ENCODE measurements at places on chromosomes 5 and 9. TPM values are rescaled to one million over a fixed set of nuclear protein-coding genes. Genes with fewer than 3 reads are reported as not detected.

The OR13F1 gene
- total RNA-seq: not detected

The LRRC26 gene
- total RNA-seq: 7.5 TPM

The DEPDC1B gene
- 5.8 TPM for total RNA-seq

The PHF19 gene
- total RNA-seq: 15.2 TPM

The DDX4 gene
- total RNA-seq: not detected

The PLGRKT gene
- total RNA-seq: 12.5 TPM

The GMCL2 gene
- total RNA-seq: not detected

The PCDHA12 gene
- total RNA-seq: 0.36 TPM

The PCDHA9 gene
- total RNA-seq: 0.08 TPM

The KCNT1 gene
- total RNA-seq: not detected

The ZFP62 gene
- total RNA-seq: 35.5 TPM

The ACSL6 gene
- total RNA-seq: 0.23 TPM

The PPP3R2 gene
- total RNA-seq: not detected

The COL27A1 gene
- total RNA-seq: 32.9 TPM

The TMEM215 gene
- total RNA-seq: not detected

The ARL14EPL gene
- not detected for total RNA-seq

The QRFP gene
- total RNA-seq: not detected

The FAM221B gene
- not detected for total RNA-seq

The SNAPC3 gene
- 27.4 TPM for total RNA-seq

The KIF27 gene
- total RNA-seq: 3.2 TPM

The GNG10 gene
- total RNA-seq: 15.1 TPM

Data from suprapubic skin (tissue), 4 donors.